ENCODE measurements at places on chromosomes 12 and 14.

DNA sequence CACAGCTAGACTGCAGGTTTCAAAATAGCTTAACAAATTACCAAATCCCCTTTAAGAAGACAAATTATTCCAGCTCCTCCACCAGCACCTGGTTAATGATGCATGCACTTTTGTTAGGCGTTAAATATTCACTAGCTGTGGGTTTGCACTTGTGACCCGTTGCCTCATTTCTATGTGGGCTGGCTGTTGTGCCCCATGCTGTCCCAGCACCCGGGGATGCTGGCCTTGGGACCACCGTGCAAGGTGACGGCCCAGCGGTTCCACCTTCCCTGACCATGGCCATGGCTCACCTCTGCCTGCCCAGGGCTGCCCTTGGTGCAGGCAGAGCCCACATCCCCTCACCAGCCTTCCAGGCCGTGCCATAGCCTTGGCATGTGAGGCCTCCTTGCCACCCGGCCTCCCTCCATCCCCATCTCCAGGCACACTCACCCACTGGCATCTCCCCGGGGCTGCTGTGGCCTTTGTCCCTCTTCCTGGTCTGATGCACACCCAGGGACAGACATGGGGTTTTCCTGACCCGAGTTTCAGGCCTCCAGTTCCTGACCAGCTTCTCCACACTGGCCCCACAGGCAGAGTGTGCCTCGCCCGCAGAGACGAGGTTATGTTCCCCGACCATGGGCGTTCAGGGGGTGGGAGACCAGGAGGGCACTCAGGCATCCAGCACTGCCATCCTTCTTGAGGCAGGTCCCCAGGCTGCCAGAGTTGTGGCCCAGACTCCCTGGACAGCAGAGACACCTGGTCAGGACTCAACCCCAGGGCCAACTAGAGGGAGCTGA lies 20.3 kb upstream of the C14orf180 start:
- no peak for DNase-seq

GRCh38 chr12:108564724-108565123 lies 2.3 kb downstream of the ISCU start:
- DNase-seq = no peak

DNA sequence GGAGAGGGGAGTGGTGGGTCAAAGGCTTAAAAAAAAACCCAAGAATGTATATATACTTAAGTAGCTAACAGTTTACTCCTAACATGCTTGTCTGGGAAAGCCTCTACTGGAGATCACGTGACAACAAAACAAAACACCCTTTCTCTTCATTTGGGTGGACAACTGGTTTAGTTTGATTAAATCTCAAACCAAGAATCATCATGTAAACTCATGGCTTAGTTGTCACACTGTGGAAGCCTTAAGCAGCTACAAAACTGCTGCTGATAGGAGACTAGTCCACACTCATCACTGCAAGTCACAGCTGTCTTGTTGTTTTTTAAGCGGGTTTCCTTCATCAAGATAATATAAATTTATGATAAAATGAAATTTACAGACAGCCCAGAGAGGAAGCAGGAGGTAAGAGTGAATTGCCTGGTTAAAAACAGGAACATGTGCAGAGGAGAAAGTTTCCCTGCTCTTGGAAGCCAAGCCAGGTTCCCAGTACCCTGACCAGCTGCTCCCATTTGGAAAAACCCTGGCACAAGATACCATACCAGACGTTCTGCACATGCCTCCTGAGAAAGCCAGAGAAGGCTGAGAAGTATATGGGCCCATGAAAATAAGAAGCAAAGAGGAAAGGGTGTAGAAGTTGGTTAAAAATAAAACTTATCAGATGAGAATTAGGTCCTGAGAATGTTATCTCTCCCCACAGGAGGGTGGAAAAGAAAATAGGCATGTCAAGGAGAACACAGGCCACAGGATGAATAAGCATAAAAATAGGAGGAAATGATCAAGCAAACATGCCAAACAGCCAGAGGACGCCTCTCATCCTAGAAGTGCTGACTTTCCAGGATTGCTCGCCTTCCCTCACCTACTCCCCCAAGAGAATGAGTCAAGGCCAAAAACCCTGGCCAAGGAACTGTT lies 34.0 kb downstream of the EGLN3 start:
- peak; percentile 42 for DNase-seq

DNA sequence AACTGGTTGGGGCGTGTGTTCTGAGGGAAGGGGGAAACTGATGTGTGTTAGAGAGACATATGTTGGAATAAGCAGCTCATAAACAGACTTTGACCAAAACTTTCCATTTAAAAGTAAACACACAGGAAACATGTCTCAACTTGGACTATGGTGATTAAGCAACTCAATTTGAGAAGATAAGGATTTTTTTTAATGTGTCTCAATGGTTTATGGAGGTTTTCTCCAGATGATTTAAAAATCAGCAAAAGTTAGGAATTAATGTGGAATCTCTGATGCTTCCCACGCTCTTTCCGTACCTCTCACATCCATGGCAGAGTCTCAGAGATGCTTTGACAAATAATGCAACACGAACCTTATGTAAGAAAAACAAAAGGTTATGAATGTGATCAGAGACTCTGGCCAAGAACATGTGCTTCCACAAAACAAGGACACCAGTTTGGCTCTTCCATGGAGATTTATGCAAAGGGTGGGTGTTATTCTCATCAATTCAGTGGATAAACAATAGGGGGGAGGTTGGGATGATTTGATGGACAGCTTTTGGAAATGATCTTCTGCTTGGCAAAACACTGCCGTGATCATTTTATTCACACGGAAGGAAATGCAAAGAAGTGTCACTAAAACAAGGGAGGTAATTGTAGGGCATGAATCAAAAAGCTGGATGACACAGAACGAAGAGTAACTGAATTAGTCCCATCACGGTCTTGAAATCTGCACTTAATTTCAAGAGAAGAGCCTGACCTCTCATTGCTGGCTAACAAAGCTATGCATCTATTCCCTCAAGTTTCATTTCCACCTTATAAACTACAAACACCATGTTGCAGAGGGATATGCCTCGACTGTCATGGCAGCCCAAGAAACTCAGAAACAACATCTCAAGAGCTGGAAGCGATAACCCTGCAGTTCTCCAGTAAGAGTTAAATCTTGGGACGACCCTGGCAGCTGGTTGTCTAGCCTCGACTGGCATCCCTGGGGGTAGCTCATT lies 76.5 kb downstream of the FOXN3 start:
- DNase-seq = peak; percentile 49

DNA sequence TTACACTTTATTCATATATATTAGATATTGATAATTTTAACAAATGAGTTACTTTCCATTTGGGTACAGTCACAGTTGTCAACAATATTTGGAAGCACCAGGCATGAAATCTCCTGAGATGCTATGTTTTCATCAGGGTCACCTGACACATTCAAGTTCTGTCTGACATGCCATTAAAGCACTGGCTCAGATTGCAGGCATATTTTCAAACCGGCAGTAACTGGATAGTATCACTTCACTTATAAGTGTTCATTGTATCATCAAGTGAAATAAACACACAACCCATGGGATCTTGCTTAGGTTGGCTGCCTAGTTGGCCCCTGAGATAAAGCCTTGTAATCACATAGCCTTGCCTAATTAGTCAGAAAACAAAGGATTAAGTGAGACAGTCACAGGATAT lies 4.8 kb downstream of the IFNG start:
- DNase-seq = no peak

- DNase-seq = no peak
These were observed 18.5 kb downstream of the RPGRIP1 start for GRCh38 chr14:21298358-21298757.

GRCh38 chr12:57320639-57321038 lies 69.7 kb upstream of the STAC3 start:
- DNase-seq = no peak

DNA sequence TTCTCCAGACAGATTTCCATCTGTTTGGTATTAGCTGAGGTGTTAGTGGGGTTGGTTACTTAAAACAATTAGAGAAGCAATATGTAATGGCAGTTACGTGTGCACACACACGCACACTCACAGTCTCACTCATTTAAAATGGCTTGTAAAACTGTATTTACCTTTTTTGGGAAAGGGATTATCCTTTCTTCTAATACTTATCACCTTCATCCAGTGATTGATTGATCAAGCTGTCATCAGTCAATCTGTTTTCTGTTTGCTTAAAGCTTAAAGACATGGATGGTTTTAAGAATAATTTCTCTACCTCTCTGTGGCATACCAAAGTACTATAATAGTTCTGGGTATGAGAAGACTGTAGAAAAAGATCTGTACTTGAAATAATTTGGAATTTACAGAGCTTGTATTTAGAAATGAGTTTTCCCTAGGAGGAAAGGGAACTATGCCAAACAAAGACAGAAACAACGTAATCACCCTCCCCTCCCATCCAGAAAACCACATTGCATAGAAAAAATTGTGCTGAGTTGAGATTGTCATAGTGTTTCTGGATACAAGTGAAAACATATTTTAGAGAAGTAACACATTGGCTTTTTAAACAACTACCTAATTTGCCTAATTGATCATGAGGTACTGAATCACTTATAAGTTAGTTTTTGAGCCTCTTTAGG lies 455.8 kb downstream of the PCNX1 start:
- peak; percentile 29 for DNase-seq

- no peak for DNase-seq
These were observed 383.4 kb downstream of the KCNH5 start for GRCh38 chr14:62661818-62662217.

DNA sequence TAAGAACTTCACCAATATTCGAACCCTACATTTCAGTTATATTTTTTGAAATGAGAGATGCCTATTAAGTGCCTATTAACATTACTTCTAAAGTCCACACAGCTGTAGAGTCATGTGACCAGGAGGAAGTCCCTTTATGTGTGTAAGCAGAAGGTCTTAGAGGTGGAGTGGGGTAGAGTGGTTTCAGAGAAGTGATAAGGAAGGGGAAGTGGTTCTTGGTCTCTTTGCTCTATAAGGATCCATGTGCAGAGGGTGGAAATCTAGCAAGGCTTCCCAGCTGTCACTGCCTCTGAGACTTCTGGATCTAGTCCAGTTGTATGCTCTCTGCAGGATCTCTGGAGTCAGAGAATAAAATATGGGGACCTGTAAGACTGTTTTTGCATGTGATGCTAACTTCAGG lies 673.9 kb downstream of the FLRT2 start:
- DNase-seq = no peak

DNA sequence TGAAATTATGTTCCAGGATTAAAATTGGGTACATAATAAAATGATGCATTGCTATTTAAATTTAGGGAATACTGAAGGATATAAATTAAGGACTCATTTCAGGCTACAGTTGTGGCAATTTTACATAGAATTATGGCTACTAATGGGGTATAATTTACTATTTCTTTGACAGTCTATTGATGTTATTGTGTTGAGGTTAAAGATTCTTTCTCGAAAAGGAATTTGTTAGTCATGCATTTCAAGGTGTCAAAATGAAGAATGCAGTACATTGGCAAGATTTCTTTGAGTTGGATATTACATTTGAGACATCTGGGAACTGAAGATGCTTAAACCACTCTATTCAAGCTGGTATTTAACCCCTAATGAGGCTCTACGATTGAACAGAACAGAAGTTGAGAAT lies 28.3 kb downstream of the SLC5A8 start:
- DNase-seq = no peak

DNA sequence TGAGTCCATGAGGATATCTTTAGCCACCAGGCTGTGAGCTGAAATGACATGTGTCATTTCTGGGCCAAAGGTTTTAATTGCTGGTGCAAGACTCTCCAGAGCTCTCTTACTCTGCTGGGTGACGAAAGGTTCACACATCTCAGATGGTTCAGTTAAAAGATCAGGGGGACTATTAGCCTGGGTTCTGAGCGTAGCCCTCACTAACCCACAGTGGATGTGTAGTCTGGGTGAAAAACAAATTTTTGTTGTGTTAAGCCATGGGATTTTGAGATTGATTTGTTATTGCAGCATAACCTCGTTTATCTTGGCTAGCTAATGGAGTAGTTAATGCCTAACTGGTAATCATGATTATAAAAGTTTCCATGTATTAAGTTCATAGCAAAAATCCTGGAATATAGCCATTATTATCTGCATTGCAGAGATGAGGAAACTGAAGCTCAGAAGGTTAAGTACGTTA lies 251.5 kb downstream of the RMST start:
- DNase-seq = no peak

- no peak for DNase-seq
These were observed 3.0 kb upstream of the EP400 start for GRCh38 chr12:131946757-131947156.

GRCh38 chr12:83172866-83173649 lies 486.4 kb downstream of the TMTC2 start:
- no peak for DNase-seq

GRCh38 chr12:45757172-45757571 lies 27.7 kb downstream of the ARID2 start:
- no peak for DNase-seq

- no peak for DNase-seq
These were observed 65.2 kb downstream of the SRGAP1 start for GRCh38 chr12:63909746-63910145.
